Right renal pelvis (tissue), 4 donors: ENCODE measurements at places on chromosomes 2 and 18. TPM values are rescaled to one million over a fixed set of nuclear protein-coding genes. Genes with fewer than 3 reads are reported as not detected.

DNA sequence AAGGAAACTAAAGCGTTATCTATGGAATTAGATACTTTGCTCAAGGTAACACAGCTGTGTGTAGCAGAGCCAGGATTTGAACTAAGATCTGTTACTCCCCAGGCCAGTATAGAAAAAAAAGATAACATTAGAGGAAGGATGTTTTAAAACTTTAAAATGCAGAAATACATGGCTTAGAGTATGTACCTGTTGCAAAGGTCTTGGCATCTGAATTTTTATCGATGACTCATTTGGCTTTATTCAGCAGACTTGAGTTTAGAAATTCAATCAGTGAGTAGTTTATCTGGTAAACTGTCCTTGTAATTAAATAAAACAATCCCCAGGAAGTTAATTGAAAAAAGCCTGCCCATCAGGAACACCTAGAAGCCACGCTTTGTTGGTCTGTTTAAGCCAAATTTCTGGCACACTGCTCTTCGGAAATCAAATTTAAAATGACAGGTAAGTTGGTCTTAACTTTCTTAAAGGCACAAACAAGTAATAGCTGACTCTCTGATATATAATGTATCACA, 36.9 kb downstream of the SCN9A start:
- no peak for DNase-seq

- DNase-seq: no peak
Measured at GRCh38 chr2:203629699-203630098, 76.7 kb upstream of the CD28 start.

DNA sequence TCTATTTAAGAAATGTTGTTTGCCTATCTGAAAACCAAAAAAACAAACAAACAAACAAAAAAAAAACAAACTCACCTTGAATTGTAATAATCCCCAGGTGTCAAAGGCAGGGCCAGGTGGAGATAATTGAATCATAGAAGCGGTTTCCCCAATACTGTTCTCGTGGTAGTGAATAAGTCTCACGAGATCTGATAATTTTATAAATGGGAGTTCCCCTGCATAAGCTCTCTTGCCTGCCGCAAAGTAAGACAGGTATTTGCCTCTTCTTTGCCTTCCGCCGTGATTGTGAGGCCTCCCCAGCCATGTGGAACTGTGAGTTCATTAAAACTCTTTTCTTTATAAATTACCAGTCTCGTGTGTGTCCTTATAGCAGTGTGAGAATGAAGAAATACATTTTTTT, 1180.7 kb upstream of the CRIM1 start:
- no peak for DNase-seq

- no peak for DNase-seq
Measured at GRCh38 chr2:104656571-104657163, 197.2 kb upstream of the POU3F3 start.

- no peak for DNase-seq
Measured at GRCh38 chr2:222102575-222103349, 196.0 kb downstream of the PAX3 start.

NEMP2 gene
- 12.9 TPM for polyA plus RNA-seq
